Thoracic aorta (tissue), 2 donors: ENCODE measurements at places on chromosomes 11 and 22. TPM values are rescaled to one million over a fixed set of nuclear protein-coding genes. Genes with fewer than 3 reads are reported as not detected.
A peak's percentile ranks its signal among the peaks of the same experiment; 100 is the strongest.

DNA sequence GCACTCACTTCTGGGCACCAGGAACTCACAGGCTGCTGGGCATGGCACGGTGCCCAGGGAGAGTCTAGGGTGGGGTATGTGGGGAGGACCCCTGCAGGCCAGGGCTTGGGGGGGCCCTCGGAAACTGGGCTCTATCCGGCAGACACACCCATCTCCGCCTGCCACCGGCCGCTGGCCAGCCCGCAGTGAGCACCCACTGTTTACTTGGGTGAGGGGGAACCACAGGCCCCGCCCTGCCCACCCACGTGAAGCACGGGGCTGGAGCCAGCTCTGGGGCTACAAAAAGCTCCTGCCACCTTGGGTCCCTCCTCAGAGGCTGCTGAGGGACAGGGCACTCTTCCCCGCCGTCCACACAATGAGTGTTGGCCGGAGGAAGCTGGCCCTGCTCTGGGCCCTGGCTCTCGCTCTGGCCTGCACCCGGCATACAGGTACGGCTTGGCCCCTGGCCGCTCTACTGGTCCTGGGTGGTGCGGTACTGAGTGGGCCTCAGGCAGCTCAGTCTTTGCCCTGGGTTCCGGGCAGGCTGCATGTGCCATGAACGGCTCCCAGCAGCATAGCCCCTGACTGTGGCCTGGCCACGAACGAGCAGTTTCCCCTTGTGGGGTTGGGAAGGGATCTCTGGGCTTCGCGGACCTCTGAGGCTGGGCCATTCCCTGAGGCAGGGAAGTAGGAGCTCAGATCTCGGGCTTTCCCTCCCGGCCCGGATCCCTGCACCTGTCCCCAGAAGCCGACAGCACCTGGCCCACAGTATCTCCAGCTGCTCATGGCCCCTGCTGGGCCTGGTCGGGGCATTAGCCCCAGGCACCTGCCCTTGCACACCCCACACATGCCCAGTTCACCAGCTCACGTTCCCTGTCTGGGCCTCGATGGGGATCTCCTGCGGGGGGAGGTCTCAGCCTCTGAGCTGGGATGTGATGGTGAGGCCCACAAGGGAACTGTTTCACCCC, at the start of gene MUC5AC:
Gene MUC5AC, plus strand, starts transcription at position 309 of the 947 bp plus-strand sequence. Its CDS starts 47 bp downstream, at position 356.
- H3K36me3 ChIP-seq = no peaks in the 10 kb centered on the region
- no peak within 1 kb of the TSS for H3K27ac ChIP-seq
- no peak for DNase-seq
- no peak within 1 kb of the TSS for H3K4me3 ChIP-seq
- no peaks in the 10 kb centered on the region for H3K27me3 ChIP-seq

- peak overlapping the region; percentile 87 for H3K27ac ChIP-seq
- peaks cover 63% of the 10 kb centered on the region for H3K4me1 ChIP-seq
- H3K36me3 ChIP-seq = no peaks in the 10 kb centered on the region
- no peak for DNase-seq
- H3K4me3 ChIP-seq = peak overlapping the region; percentile 71
- no peaks in the 10 kb centered on the region for H3K27me3 ChIP-seq
Measured at GRCh38 chr11:122307476-122308035, 191.5 kb upstream of the BLID start.

DNA sequence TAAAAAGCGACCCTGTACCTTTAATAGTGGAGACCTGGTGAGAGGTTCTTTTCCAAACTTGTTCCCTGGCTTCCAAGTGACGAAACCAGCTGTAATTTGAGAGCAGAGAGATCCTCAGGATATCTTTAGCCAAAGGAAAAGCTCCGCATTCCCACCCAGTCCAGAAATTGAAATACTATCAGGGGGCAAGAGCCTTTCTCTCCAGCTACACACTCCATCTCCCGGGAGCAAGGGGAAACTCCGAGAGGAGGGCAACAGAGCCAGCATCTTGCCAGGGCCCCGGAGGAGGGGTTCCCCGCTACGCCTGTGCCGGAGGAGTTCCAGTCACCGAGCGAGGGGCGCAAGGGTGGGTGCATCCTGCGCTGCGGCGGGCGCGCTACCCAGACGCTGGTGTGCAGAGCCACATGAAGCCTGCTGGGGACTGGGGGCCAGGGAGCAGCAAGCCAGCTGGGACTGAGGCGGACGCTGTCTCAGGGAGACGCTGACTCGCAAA, at the start of gene FIBIN:
Gene FIBIN, plus strand, starts transcription at position 148 of the 493 bp plus-strand sequence. CDS start 415 bp downstream, outside the sequence.
- peak within 1 kb of the TSS; percentile 98 for H3K27ac ChIP-seq
- no peaks in the 10 kb centered on the region for H3K27me3 ChIP-seq
- H3K4me1 ChIP-seq = peaks cover 34% of the 10 kb centered on the region
- peak within 1 kb of the TSS; percentile 95 for H3K4me3 ChIP-seq

The MS4A3 gene
- not detected for total RNA-seq

DNA sequence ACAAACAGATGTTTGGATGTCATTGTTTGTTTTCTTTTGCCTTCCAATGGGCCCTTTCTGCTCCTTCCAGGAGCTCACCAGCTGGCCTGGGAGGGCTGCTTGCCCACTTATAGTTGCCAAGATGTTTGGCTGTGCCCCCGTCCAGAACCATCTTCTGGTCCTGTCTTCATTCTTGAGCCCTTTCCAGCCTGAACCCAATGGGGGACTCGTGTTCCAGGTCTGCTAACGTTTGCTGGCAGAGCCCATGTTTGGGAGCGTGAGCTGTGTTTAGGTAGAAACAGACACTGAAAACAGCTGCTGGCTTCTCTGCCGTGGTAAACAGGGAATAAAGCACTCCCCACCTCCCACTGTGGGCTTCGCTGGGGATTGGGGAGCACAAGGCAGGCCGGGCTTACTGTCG, 83.2 kb upstream of the SYT13 start:
- no peaks in the 10 kb centered on the region for H3K4me1 ChIP-seq
- no peaks in the 10 kb centered on the region for H3K36me3 ChIP-seq
- H3K4me3 ChIP-seq = no peak overlapping the region
- no peak for DNase-seq

DNA sequence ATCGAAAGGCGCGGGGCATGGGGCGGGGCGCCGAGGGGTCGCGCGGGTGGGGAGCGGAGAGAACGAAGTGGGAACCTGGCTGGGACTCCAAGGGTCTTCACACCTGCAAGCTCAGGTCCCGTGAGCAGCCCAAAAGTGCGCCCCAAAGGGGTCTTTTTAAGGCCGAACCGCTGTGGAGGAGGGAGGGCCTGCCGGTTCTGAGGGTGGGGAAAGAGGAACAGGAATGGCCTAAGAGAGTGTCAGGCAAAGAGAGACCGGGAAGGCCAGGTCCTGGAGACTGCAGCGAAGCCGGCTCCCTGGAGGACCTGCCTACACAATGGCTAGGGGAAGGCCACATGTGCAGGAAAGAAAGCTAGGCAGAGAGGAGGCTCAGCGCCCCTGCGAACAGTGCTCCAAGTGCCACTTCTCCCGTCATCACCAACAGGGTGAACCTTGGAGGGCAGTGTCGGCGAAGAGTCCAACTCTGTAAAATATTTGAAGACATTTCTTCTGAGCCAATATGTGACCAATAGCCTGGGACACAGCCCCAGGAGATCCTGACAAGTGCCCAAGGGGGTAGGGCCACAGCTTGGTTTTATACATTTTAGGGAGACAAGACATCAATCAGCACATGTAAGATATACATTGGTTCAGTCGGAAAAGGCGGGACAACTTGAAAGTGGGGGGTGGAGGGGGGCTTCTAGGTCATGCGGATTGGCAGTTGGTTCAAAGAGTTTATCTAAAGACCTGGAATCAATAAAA, 710 bp upstream of the DGCR2 start:
- H3K36me3 ChIP-seq = no peaks in the 10 kb centered on the region
- DNase-seq = no peak
- peak overlapping the region; percentile 89 for H3K4me3 ChIP-seq
- H3K4me1 ChIP-seq = peaks cover 18% of the 10 kb centered on the region
- H3K27me3 ChIP-seq = no peaks in the 10 kb centered on the region
- H3K27ac ChIP-seq = peak overlapping the region; percentile 61

The SAA4 gene
- not detected for total RNA-seq

- no peak for DNase-seq
- H3K4me3 ChIP-seq = peak within 1 kb of the TSS; percentile 88
- no peaks in the 10 kb centered on the region for H3K36me3 ChIP-seq
- peaks cover 16% of the 10 kb centered on the region for H3K4me1 ChIP-seq
- peak within 1 kb of the TSS; percentile 77 for H3K27ac ChIP-seq
Measured at GRCh38 chr22:35648066-35649025, at the start of gene APOL6. TSS of gene APOL6 (plus strand) at chr22:35648446. CDS start at chr22:35656426, 7,980 bp downstream.

- no peak for DNase-seq
- H3K27me3 ChIP-seq = no peaks in the 10 kb centered on the region
- no peaks in the 10 kb centered on the region for H3K4me1 ChIP-seq
- no peaks in the 10 kb centered on the region for H3K36me3 ChIP-seq
Measured at GRCh38 chr11:66363805-66364535, 7.6 kb downstream of the SLC29A2 start.

The LRRC74B gene
- total RNA-seq = not detected

GRCh38 chr22:28581016-28581415, 98.6 kb downstream of the TTC28 start:
- no peak for DNase-seq
- no peaks in the 10 kb centered on the region for H3K27me3 ChIP-seq
- no peak overlapping the region for H3K4me3 ChIP-seq
- H3K4me1 ChIP-seq = no peaks in the 10 kb centered on the region
- H3K36me3 ChIP-seq = no peaks in the 10 kb centered on the region
- no peak overlapping the region for H3K27ac ChIP-seq

GRCh38 chr22:23522623-23523251, 57.4 kb downstream of the IGLL1 start:
- DNase-seq = no peak
- peak overlapping the region; percentile 73 for H3K4me3 ChIP-seq
- H3K27ac ChIP-seq = peak overlapping the region; percentile 86
- H3K27me3 ChIP-seq = no peaks in the 10 kb centered on the region
- no peaks in the 10 kb centered on the region for H3K36me3 ChIP-seq
- peaks cover 38% of the 10 kb centered on the region for H3K4me1 ChIP-seq
